ENCODE measurements at places on chromosomes 7 and 10. TPM values are rescaled to one million over a fixed set of nuclear protein-coding genes. Genes with fewer than 3 reads are reported as not detected.

The SFRP5 gene
- not detected for total RNA-seq

The ZPBP gene
- not detected for total RNA-seq

The SMKR1 gene
- not detected for total RNA-seq

The ZNF488 gene
- total RNA-seq: not detected

The GRM8 gene
- not detected for total RNA-seq

The CLDN3 gene
- total RNA-seq: 0.32 TPM

The CYP26C1 gene
- total RNA-seq: 0.32 TPM
